Panc1 (cell line): ENCODE measurements at places on chromosomes 13 and 19. TPM values are rescaled to one million over a fixed set of nuclear protein-coding genes. Genes with fewer than 3 reads are reported as not detected.
A peak's percentile ranks its signal among the peaks of the same experiment; 100 is the strongest.

The GFY gene
- total RNA-seq = not detected

GRCh38 chr19:46378268-46378667, 31.4 kb downstream of the PPP5C start:
- H3K27ac ChIP-seq = no peak overlapping the region
- H3K4me1 ChIP-seq = no peaks in the 10 kb centered on the region

DNA sequence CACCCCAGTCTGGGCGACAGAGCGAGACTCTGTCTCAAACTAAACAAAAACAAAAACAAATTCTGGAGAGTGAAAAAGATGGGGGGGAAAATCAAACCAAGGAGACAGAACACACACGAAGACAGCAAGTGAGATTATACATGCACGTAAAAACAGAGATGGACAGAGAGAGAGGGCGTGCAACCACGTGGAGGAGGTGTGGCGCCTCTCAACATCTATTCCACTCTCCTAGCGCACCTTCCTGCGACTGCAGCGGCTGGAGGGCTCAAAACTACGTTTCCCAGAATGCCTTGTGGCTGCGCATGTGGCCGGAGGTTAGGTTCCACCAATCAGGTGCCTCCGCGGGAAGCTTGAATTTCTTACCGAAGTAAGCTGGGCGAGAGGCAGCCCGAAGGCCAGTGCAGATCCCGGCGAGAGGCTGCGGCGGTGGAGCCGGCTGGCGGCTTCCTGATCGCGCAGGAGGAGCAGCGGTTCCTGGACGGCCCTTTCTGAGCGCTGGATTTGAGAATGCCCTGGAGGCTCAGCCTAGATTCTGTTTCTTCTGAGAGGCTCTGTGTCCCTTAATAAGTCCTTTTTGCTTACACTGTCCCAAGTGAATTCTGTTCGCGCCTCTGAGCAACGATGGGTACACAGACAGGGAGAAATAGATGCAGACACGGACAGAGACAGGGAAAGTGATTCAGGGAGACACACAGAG, 13.1 kb upstream of the NANOS2 start:
- DNase-seq = peak; percentile 55
- no peaks in the 10 kb centered on the region for H3K27me3 ChIP-seq
- 0 out of 2 replicates have a peak overlapping the region, but pooled peaks have one; percentile 7 for H3K4me3 ChIP-seq
- 0 out of 2 replicates have a peak, but pooled peaks cover 3% of the 10 kb centered on the region for H3K4me1 ChIP-seq
- peak overlapping the region; percentile 82 for H3K27ac ChIP-seq

DNA sequence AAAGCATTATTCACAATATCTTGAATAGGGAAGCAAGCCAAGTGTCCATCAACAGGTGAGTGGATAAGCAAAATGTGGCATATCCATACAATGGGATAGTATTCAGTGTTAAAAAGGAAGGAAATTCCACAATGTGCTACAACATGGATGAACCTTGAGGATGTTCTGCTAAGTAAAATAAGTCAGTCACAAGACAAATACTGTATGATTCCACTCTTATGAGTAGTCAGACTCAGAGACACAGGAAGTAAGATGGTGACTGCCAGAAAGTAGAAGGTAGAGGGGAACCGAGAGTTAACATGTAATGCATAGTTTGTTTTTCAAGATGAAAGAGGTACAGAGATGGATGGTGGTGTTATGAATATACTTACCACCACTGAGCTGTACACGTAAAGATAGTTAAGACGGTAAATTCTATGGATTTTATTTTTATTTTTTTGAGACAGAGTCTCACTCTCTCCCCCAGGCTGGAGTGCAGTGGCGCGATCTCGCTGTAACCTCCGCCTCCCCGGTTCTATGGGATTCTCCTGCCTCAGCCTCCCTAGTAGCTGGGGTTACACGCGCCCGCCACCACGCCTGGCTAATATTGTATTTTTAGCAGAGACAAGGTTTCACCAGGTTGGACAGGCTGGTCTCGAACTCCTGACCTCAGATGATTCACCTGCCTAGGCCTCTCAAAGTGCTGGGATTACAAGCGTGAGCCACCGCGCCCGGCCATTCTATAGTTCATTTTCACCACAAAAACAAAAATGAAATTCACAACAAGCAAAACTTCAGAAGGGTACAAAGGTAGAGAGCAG, 1.0 kb upstream of the CHAMP1 start:
- H3K27me3 ChIP-seq = no peaks in the 10 kb centered on the region
- no peak for DNase-seq
- peak overlapping the region; percentile 78 for H3K27ac ChIP-seq

GRCh38 chr19:43984687-43985000, 656 bp downstream of the ZNF155 start:
- no peaks in the 10 kb centered on the region for H3K36me3 ChIP-seq
- peak overlapping the region; percentile 78 for H3K27ac ChIP-seq
- peak overlapping the region; percentile 65 for H3K4me3 ChIP-seq
- DNase-seq = no peak
- no peaks in the 10 kb centered on the region for H3K4me1 ChIP-seq

GRCh38 chr19:46453661-46454060, 17.7 kb downstream of the PNMA8A start:
- H3K27ac ChIP-seq = no peak overlapping the region
- no peaks in the 10 kb centered on the region for H3K27me3 ChIP-seq
- no peaks in the 10 kb centered on the region for H3K4me1 ChIP-seq
- H3K4me3 ChIP-seq = no peak overlapping the region
- no peak for DNase-seq

GRCh38 chr19:46484656-46485055, 11.0 kb downstream of the PNMA8B start:
- H3K36me3 ChIP-seq = no peaks in the 10 kb centered on the region
- H3K27me3 ChIP-seq = no peaks in the 10 kb centered on the region
- H3K4me3 ChIP-seq = no peak overlapping the region
- no peak for DNase-seq
